Astrocyte of the cerebellum (primary cell): ENCODE measurements at places on chromosomes 11 and 22.

DNA sequence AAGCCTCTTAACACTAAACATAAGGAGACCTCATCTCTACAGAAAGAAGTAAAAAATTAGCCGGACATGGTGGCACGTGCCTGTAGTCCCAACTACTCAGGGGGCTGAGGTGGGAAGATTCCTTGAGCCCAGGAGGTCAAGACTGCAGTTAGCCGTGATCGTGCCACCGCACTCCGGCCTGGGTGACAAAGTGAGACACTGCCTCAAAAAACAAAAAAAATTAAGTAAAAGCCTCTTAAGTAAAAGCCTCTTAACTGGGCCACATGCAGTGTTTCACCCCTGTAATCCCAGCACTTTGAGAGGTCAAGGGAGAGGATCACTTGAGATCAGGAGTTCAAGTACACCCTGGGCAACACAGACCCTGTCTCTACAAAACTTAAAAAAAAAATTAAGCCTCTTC lies 25.7 kb downstream of the CELF1 start:
- no peak for DNase-seq

DNA sequence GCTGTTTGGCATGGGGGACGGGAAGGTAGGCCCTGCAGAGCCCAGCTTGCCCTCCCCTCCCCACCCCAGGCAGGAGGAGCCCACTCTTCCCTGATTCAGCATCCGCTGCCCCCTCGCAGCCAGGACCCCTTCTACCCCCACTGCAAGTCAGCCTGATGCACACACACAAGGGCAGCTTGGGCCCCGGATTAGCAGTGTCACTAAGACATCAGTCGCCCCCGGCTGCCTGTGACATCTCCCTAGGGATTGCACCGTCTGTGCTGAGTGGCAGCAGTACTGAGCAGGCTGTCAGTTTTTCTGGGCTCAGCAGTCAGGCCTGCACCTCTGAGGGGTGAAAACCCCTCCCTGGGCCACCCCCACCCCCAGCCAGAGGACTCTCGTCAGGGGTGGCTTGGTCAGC lies 30.4 kb upstream of the SYT7 start:
- DNase-seq = no peak

DNA sequence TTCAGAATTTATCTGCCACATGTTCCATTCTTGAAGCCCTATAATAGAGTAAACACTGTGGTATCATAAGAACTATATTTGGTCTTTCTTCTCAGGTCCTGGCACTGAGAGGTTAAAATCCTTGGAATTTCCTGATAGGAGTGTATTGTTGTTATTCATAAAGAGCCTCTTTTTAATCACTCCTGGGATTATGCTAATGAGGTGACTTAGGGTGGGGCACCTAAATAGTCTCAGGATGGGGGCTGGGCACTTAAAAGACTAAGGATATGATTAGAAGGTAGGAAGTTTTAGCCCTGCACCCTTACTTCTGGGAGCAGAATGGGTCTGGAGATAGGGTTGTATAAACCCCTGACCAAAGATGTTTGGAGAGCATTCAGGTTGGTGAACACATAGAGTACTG lies 755.2 kb upstream of the TENM4 start:
- DNase-seq = no peak

DNA sequence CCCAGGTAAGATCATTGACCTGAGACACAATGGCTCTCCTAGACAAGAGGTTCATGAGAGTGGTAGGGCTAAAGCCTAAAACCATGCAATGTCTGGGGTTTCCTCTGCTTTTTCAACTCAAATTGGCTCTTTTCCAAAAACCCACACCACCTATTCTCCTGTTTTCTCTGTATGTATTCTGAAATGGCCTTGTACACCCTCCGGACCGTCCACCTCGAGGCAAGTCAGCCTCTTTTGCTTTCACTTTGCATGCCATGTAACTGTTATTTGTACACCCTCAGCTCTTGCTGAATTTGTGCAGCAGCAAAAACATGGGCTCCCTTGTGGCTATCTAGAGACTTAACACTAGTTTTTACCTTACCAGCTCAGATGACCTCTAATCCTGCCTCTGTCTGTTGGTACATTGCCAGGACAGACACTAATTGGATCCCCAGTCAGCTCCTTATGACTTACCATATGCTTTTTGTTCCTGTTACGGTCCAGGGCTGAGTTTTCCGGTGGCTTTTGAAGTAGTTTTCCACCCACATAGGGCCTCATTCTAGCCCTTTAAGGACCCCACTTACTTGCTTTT lies 288.0 kb downstream of the SBF2 start:
- DNase-seq = no peak

DNA sequence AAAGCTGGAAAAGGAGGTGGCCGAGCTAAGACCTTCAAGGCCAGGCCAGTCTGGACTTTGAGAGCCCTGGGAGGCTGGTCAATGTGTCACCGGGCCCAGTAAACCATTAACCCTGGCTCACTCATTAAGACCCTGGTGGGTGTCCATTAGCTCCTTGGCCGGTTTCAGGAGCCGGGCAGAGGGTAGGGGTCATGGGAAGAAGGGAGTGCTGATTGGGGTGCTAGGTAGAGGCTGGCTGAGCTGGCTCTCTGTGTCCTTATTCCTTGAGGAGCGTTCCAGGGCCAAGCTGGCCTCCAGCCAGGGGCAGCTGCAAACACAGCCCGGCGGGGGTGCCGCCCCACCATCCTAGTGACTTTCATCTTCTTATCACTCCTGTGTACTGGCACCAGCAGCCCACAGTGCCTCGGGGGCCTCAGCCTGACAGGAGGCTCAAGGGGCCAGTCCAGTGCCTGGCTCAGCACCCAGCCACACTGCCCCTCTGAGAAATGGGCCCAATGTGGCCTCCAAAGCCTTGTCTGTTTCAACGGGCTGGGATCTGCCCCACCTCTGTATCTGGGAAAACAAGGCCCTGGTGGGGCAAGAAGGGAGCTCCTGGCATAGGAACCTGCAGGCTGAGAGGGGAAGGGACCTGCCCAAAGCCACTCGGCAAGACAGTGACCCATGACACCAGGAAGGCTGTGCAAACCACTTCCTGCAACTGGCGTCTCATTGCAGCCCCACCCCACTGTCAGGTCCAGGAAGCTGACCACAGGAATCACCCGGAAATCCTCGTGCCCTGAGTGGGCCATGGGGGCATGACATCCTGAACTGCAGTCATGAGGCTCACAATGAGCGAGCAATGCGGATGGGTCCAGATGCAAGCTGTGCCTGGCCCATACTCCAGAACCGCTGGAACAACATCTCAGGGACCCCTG lies 15.1 kb upstream of the RGL4 start:
- no peak for DNase-seq

GRCh38 chr22:29049655-29050263 lies 11.9 kb downstream of the C22orf31 start:
- no peak for DNase-seq

DNA sequence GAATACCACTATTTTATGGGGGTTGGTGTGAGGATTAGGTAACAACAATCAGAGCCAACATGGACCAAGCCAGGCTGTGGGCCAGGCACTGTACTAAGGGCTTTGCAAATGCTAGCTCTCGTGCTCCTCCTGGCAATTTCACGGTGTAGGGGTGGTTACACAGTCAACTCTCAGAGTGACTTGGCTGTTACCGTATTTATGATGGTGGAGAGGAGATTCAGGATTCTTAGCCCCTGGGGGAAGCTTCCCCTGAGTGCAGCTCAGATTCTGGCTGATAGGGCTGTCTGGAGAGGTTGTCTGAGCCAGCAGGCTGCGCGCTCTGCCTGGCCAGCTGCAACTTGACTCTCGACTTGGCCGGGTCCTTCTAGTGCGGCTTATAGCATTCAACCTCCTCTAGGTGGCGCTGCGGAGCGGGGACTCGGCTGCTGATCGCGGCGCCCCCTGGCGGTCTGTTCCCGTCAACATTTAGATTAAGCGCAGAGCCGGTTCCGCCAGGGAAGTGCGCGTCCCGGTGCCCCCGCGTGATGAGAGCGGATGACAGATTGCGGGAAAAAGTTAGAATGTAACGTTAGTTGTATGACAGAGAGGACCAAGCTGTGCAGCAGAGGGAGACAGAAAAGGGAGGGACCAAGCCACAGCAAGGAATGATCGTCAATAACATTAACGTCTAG lies 4.5 kb upstream of the NCF4 start:
- DNase-seq = peak; percentile 68

- no peak for DNase-seq
Observed at GRCh38 chr11:60130496-60130895, 42.0 kb downstream of the MS4A2 start.

DNA sequence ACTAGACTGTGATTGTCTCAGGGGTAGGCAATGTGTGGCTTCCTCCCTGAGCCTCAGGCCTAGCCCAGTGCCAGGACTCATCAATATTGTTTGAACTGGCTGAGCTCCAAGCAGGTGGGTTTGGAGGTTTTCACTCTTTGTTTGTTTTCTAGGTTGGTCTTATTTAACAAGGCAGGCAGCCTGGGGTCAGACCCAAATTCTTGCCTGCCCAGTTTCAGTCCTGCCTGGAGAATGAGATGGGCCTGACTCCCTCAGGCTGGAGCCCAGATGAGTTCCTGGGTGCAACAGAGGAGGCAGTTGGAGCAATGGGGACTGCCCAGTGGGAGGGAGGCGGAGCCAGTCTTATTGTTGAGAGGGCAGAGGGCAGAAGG lies 28.3 kb upstream of the TP53I11 start:
- DNase-seq = no peak

DNA sequence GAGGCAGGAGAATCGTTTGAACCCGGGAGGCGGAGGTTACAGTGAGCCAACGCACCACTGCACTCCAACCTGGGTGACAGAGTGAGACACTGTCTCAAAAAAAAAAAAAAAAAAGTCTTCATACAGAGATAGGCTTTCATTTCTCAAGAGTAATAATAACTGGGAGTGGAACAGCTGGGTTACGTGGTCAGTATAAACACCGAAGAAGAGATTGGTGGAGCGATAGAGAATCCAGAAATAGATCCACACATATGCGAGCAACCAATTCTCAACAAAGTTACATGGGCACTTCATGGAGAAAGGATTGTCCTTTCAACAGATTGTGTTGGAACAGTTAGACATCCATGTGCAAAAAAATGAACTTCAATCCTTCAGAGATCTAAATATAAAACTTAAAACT lies 24.6 kb downstream of the ZBED4 start:
- no peak for DNase-seq

DNA sequence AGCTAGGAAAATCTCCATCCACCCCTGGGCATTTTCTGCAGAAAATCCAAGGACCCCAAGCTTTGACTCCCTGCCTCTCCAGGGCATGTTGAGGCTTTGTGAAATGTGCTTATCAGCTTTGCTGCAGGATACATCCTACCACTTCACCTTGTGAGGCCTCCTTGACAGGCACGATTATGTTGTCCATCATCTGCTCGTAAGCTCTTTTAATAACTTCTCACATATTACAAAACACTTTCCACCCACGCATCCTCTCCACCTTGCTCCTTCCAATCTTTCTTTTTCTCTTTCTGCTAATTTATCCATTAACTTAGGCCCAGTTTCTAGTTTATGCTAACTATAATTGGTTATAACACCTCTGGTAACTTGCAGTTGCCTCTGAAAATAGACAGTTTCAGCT lies 147.0 kb upstream of the MTNR1B start:
- DNase-seq = no peak

- DNase-seq = no peak
Observed at GRCh38 chr22:47196881-47197772, 434.7 kb downstream of the TBC1D22A start.

DNA sequence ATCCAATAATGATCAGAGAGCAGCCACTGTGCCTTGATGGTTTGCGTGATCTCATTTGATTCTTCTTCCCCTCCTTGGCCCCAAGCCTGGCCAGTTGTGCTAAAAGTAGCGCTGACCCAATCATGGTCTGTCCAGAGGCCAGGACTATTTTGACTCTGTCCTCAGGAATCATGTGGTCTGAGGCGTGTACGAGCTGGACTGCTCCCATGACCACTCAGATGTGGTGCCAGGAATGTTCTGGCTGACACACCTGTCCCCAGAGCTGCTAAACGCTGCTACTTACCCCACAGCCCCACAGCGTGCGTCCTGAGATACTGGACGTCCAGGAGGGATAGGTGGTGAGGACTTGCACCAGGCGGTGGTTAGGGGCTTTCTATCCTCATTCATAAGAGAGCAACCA lies 70.5 kb downstream of the FEZ1 start:
- DNase-seq = no peak

DNA sequence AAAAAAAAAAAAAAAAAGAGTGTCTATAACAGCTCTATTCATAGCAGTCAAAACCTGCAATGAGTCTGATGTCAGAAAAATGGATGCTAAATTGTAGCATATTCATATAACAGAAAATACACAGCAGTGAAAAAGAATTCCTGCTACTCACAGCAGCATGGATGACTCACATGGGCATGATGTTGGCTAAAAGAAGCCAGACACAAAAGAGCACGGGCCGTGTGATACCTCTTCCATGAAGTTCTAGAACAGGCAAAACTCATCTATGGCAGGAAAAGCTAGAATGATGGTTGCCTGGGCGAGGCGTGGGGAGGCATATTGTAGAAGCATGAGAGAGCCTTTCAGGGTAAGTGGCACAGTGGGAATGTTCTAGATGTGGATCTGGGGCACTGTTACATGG lies 18.9 kb downstream of the PLAAT3 start:
- DNase-seq = no peak

- DNase-seq = peak; percentile 81
Observed at GRCh38 chr11:27468209-27468994, 4.2 kb downstream of the LGR4 start.
